ENCODE measurements at places on chromosomes 13 and 19.

DNA sequence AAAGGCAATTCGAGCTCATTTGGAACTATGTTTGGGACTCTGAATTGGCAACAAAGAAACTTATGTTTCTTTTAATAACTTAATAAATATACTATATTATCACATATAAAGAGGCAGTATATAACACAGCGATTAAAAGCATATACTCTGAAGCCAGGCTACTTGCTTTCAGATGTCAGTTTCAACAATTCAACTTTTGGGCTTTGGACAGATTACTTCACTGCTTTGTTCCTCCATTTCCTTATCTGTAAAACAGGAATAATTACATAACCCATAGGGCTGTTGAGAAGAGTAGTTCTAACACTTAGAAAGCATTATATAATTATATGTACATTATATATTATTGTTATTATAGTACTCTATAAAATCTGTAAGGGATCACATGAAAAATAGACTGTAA, 107.2 kb downstream of the EDNRB start:
- DNase-seq, result no peak

DNA sequence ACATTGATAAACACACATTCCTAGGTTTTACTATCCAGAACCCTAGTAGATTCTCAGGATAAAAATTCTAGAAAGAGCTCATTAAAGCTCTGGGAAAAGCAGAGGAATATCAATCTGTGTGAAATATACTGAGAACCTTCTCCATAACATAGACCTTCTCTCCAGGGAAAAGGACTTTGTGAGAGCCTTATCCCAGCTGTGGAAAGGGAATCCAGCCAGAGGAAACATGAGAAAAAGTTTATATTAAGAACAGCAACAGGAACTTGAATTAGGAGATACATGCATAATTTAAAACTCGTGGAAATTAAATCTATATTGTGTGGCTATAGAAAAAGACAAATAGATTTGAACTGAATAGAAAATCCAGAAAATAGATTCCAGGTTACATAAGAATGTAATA, 1639.9 kb downstream of the EFNB2 start:
- DNase-seq, result no peak

GRCh38 chr13:31431722-31432137, 232.0 kb downstream of the B3GLCT start:
- peak; percentile 26 for DNase-seq

- no peak for DNase-seq
These were observed 19.7 kb downstream of the VASP start for GRCh38 chr19:45526971-45527370.

DNA sequence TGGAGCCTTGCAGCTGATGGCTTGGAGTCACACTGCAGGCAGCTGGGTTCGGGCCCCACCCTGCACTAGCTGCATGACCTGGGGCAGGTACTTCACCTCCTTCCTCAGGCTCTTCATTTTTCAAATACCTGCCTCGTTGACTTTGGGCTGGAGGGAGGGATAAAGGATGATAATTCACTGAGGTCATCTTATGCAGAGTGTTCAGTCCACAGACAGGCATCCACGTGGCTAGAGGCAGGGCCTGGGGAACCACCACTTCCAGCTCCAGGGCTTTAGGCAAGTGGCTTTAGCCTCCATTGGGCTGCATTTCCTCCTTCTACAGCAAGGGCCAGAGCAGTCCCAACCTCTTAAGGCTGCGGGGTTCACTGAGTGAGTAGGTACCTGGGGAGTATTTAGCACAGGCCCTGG, 84.8 kb downstream of the SIPA1L3 start:
- DNase-seq, result no peak

- DNase-seq, result no peak
These were observed 333.2 kb upstream of the ZNF507 start for GRCh38 chr19:32012206-32012605.

DNA sequence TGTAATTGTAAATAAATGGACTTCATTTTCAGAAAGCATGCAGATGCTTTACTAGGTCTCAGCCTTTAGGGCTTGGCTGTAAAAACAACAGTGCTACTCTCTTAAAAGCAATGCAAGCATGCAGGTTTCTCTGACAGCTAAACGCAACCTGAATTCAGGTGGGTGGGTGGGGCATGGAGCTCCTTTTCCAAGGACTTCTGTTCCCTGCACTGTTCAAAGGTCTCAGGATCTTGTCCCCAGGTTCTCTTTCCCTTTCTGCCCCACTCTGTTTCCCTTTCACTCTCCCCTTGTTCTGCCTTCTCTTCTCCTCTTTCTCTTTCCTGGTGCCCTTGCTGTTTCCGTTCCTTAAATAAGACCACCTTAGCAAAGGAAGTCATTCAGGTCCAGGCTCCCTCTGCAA, 1527.5 kb upstream of the SLC10A2 start:
- DNase-seq, result no peak

GRCh38 chr13:71814806-71815360, 52.1 kb downstream of the DACH1 start:
- DNase-seq, result no peak

DNA sequence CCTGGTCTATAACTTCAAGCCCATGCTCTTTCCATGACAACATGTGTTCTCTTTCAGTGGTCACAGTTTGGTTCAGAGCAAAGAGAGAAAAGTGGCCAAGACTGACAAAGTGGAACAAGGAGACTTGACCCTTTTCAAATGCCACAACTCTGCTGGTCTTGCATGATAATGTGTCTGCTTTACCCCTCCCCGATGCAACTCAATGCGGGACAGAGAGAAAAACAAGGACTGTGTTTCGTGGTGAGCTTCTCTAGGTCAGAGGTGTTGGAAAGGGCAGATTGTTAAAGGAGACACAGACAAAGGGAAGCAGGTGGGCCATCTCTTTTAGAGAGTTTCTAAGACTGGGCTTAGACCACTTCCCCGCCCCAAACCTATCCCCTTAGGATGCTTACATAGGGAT, 61.6 kb upstream of the SERTM1 start:
- no peak for DNase-seq

- no peak for DNase-seq
These were observed 591.9 kb downstream of the DACH1 start for GRCh38 chr13:71274923-71275608.

GRCh38 chr13:74325106-74325505, 190.9 kb upstream of the KLF12 start:
- DNase-seq, result no peak

DNA sequence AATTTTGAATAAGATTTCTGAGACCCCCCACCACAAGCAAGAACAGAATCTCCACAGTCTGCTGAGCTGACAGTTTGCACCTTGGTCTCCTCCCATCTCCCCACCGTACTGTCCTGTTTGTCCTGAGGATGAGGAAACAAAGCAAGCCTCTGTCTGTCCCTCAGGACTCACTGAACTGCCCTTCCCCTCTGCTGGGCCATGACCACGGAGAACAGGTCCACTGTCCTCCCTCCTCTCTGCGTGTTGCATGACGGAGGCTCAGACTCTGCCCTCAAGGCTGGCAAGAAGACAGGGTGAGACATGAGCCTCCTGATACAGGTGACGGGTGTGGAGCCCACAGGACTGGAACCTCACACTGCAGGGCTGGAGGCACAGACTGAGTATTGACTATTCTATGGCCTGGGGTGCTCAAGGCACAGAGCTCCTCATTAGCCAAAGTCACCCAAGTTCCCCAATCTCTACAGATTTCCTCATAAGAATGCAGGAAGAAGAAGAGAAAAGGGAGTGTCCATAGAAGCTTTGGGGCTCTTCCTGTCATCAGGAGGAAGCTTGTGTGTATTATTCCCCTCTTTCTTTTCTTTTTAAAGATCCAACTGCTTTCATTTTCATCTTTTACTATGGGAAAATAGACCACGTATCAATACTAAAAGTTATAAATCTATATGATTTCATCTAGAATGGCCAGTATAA, 22.4 kb upstream of the RGCC start:
- no peak for DNase-seq

DNA sequence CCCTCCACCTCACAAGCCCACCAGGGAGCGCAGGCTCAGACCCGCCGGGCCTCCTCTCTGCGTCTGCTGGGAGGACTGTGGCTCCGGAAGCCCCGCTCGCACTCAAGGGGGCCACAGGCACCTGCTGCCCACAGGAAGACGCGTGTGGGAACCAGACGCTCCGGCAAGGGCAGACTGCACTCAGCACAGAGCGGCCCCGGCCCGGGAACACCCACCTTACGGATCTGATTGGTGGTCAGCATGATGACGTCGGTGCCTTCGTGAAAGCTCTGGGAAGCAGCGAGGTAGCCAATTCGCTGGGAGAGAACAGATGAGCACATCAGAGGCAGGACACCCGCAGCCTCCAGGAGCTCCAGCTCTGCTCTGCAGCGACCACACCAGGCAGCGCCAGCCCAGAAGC, 14.6 kb downstream of the AP3D1 start:
- DNase-seq, result no peak

DNA sequence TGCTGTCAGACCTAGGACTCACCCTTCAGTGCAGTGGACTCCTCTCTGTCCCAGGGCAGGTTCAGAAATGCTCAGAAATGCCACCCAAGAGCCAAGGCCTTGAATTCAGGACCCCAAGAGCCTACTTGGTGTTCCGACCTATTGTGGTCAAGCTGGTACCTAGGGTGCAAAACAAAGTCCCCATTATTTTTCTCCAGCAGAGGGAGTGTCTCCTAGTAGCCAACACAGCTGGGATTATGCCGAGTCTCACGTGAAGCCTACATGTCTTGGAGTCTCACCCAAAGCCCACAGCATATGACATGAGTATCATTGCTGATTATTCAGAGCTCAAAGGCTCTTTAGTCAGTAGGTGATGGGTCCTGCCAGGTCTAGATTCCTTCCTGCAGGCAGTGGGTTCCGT, 671.1 kb upstream of the SPRY2 start:
- no peak for DNase-seq

GRCh38 chr19:10027158-10027997, 14.1 kb downstream of the RDH8 start:
- DNase-seq, result peak; percentile 93

DNA sequence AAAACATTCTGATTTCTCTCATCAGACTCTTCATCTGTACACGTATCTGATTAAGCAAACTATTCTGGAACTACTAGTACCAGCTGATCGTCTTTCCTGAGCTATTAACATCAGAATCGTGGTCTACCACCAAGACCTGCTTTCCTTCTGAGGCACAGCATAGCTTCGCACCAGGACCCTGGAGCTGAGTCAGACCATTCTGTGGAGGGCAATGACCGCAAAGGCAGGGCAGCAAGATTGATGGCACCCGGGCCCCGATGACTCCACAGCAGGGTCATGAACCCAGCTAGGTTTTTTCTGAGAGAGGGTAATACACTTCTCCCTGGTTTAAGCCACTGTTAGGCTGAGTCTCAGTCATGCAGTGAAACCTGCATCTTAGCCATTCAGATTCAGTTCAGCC, 158.7 kb upstream of the GPR12 start:
- no peak for DNase-seq

- DNase-seq, result peak; percentile 89
These were observed 31.6 kb downstream of the SHISA2 start for GRCh38 chr13:26019881-26020870.

- peak; percentile 16 for DNase-seq
These were observed 14.2 kb downstream of the FBXO46 start for GRCh38 chr19:45716359-45717130.

DNA sequence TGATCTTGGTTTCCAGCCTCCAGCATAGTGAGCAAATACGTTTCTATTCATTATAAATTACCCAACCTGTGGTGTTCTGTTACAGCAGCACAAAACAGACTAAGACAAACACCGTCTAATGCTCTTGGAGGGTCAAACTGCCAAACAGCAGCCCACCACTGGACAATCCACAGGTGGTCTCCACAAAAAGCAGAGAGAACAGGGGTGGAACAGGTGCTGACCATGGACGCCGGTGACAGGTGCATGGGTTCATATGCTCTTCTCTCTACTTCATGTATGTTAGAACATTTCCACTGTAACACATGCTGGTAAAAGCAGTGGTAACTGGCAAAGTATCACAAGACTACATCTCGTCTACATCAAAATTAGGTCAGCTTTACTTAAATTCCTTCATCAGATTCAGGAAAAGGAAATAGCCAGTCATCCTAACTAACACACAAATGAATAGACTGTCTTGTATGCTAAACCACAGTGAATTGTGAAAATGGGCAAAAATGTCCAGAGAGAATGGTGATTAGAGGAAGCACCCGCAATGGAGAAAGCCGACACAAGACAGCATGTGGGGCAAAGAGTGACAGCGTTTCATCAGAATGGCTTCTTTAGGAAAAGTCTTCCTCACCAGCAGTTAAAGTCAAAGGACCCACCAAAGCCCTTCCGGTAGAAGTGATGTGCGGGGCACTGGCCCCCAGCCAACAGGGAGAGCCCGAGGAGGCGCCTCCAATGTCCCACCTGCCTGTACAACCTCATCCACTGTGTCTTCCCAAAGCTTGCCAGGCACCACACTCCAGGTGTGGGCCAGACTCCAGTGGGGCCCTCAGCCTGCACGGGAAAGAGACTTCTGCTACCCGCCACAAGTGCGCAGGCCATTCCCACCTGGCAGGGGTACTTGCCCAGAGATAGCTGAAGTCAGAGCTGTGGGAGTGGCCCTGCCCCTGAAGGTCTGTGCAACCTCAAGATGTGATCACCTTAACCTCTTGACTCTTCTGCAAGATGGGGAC, 6.5 kb downstream of the CARS2 start:
- DNase-seq, result peak; percentile 33

DNA sequence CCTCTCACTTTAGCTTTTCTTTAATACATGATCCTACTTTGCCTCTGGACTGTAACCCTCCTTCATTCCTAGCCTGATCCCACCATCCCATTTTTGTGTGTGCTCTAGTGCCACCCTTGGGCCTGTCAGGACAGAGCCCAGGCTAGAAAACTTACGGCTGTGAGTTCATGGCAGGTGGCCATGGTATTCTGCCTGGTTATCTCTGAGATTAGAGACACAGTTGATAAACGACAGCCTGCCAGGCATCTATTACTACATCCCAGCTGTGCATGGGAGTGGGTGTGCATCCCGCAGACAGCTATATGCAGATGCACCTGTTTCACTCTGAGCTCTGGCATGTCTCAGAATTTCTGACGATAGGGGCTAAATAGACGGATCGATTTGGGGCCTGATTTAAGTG, 110.9 kb downstream of the HS6ST3 start:
- DNase-seq, result no peak

- no peak for DNase-seq
These were observed 3.9 kb upstream of the SSBP4 start for GRCh38 chr19:18415178-18415867.

GRCh38 chr13:113591750-113592149, 7.2 kb downstream of the TFDP1 start:
- DNase-seq, result no peak

DNA sequence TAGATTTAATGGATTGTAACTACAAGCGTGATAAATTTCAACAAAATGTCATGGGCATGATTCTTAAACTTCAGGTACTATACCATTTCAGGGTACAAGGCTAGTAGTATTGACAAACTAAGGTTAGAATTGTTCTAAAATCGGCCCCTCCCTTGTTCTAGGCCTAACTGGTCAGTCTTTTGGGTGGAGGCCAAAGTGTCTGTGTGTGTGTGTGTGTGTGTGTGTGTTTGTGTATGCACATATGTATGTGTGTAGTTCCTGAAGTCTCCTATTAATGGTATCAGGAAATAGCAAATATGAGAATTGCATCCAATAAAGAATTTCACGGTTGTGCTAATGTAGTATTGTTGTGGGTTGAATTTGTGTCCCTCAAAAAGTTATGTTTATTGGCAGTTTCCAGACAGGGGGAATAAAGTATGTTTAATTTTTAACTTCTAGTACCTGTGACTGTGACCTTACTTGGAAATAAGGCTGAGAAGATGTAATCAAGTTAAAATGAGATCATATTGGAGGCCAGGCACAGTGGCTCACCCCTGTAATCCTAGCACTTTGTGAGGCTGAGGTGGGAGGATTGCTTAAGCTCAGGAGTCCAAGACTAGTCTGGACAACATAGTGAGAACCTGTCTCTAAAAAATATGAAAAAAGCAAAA, 119.2 kb downstream of the KLF5 start:
- DNase-seq, result no peak
